ENCODE measurements at places on chromosomes 2 and 18.
A peak's percentile ranks its signal among the peaks of the same experiment; 100 is the strongest.

GRCh38 chr2:238688193-238689153 lies 159.4 kb upstream of the TWIST2 start:
- no peak for DNase-seq

DNA sequence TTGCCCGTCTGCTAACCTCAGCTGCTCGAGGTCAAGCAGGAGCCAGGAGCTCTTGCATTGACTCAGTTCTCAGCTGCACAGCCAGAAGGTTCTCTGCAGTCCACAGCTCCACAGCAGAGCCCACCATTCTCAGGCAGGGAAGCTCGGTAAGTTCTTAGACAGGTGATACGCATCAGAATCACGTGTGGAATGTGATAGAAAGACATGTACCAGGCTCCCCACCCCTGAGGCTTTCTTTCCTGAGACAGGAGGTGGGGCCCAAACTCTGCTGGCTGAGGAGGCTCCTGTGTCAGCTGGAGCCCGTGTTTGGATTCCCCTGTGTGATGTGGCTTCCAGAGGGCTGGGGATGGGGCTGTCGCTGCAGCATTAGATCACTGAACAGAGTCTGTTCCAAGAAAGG lies 28.0 kb downstream of the DIPK1C start:
- no peak for DNase-seq

DNA sequence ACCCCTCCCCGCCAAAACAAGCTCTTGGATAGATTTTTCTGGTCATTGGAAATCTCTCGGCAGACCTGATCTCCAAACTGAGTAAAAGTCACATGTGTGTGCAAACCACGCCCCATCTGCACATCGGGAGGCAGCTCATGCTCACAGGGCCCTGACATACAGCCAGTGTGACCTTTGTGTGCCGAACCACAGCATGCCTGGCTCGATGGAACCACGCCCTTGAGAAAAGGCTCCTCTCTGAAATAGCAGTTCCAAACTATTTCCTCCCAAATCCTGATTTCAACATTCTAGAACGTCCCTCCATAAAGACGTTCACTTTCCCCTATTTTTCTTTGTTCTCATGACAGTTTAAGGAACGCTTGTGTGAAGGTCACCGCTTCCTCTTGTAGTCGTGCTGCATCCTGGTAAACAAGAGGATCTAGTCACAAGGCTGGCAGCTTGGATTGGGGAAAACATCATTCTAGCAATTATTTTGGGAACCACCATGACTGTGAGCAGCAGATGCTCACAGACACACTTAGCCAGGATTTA lies 59.3 kb upstream of the MAP4K4 start:
- no peak for DNase-seq

DNA sequence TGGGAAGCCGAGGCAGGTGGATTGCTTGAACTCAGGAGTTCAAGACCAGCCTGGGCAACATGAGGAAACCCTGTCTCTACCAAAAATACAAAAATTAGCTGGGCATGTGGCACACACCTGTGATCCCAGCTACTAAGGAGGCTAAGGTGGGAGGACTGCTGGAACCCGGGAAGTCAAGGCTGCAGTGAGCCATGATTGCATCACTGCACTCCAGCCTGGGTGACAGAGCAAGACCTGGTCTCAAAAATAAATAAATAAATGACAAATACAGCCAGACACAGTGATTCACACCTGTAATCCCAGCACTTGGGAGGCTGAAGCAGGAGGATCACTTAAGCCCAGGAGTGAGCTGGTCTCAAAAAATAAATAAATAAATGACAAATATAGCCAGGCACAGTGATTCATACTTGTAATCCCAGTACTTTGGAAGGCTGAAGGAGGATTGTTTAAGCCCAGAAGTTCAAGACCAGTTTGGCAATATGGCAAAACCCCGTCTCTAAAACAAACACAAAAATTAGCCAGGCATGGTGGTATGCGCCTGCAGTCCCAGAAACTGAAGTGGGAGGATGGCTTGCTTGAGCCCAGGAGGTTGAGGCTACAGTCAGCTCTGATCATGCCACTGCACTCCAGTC lies 6.2 kb downstream of the KANSL3 start:
- no peak for DNase-seq

- DNase-seq, result peak; percentile 21
Observed at GRCh38 chr2:39913648-39914461, 134.8 kb upstream of the THUMPD2 start.

GRCh38 chr2:152097290-152097800 lies 1.5 kb downstream of the CACNB4 start:
- no peak for DNase-seq

DNA sequence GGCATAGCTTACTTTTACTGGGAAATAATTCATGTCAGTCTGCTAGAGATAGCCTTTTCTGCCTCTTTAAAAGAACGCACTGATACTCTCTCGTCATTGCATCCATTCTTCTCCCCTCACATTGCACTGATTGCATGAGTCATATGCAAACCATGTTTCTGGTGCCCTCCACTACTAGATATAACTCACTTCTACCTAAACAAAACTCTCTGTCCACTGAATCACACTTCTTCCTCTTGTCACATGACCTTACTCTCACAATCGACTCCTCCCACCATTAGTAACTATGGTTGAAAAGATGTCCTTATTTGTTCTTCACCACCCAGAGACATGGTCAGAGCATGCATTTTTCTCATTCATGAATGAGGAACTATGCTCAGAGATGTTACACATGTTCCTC lies 158.0 kb downstream of the CSRNP3 start:
- DNase-seq, result no peak

DNA sequence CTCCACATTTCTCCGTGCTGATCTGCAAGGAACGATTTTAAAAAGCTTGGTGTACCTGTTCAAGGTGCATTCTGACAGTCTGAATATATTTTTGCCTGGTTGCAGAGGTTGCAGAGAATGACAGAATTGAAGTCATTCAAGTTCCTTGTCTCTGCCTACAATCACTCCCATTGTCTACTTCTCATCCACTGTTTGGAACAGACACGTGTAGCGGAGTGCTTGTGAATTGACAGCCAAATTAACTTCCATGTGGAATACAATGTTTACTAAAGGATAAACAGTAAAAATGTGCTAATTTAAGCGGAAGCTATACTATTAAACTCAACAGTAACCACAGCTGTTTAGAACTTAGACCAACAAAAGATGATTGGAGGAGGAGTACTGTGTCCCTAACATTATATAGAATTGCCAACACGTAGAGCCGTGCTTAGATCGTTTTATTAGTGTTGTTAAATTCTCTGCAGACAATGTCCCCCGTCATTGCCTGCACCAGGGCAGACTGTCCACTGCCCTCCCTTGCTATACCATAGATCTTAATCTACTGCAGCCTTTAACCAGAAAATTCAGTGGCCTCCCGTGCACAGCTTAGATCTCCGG lies 87.3 kb upstream of the ZCCHC2 start:
- no peak for DNase-seq

- DNase-seq, result no peak
Observed at GRCh38 chr2:240467659-240468302, 32.3 kb downstream of the GPC1 start.

DNA sequence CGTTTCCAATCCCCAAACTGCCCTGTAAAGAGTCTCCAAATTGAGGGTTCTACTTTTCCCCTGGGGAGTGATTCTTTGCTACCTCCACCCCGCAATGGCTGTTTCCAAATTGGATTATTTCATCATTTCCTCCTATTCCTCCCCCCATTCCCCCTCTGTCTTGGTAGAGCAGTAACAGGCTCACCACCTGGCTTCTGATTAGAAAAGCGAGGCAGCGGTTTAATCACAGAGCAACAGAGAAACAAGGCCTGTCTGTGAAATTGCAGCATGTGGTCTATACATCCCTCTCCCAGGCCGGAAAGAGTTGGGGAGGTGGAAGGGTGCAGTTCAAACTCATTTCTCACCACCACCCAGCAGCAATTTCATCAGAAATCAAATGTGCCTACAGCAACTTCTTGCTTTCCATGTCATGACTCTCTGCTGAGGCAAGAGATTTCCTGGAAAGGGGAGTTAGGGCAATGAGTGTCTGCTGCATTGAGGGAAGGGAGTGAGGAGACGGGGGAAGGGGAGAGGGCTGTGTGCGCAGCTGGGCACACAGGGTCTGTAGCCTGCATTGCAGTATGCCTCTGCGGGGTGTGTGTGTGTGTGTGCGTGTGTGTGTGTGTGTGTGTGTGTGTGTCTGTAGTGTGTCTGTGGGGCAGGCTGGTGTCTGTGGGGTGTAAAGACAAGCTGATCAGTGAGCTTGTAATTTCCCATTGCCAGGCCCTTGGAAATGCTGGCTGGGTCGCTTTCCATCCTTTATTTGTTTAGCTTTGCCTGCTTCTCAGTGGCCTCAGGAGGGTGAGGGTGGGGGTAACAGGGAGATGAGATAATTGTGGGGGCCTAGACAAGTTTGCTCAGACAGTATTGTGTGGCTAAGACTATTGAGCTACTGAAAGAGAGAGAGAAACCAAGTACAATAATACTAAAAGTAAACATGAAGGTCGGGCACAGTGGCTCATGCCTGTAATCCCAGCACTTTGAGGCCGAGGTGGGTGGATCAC lies 13.5 kb upstream of the IGFBP2 start:
- no peak for DNase-seq

DNA sequence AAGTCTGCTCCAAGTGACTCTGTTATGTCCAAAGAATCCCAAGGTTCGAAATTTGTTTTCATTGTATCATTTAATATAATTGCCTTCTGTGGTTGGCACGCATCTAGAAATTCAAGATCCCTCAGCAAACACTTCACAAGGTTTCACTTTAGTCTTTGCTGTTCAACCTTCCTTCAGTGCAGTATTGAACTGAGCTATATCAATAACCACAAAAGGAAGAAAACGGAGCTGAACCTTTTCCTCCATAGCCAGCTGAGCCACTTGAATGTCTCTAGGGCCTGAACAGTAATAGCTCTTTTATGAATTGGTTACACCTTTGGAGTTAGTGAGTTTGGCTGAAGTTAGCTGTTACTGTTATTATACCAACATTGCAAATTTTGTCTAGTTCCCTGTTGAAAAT lies 357.7 kb upstream of the HNRNPA3 start:
- no peak for DNase-seq

DNA sequence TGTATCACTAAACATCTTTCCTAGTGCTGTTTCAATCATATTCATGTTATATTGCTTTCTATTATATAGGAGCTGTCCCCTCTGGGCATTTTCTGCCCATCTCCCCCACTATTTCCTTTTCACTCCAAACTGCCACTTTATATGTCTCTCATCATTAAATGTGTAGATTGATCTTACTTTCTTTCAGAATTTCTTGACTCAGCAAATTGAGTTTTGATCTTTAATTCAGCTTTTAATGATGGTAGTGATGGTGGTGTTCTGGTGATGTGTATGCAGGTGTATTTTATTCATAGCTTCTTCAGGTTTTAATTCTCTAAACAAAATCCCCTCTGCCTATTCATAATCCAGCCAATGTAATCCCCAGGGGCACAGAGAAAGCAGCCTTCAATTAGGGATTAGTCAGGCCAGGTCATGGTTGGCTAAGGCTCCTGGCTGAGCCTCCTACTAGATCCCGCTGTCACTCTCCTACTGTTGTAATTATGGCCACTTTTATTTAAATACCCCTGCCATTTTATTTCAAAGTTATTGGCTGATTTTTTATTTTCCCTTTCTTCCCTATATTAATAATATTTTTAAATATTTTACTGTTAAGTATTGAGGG lies 325.4 kb downstream of the SPAG16 start:
- DNase-seq, result no peak

GRCh38 chr2:98488252-98488651 lies 43.6 kb downstream of the INPP4A start:
- DNase-seq, result no peak

- no peak for DNase-seq
Observed at GRCh38 chr18:62877411-62878221, 162.3 kb downstream of the PHLPP1 start.

DNA sequence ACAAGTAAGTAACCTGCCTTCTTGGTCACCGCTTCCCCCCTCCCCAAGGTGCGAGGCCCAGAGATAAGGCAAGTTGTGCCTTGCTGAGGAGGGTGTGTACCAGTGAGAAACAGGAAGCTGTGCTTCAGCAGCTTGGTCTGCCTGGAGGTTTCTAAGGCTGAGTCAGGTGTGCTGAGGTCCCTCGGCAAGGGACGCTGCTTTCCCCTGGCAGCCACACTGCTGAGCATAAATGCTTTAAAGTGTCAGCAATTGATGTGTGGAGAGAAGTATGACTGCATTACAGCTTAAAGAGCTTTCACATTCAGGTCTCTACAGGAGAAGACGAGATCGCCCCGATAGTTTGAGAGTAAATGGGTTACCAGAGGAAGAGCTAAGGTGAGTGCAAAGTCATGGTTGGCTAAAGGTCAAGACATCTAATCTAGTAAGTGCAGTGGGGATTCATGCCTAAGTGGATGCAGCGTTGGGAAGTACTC lies 86.9 kb downstream of the LIMS1 start:
- peak; percentile 90 for DNase-seq

DNA sequence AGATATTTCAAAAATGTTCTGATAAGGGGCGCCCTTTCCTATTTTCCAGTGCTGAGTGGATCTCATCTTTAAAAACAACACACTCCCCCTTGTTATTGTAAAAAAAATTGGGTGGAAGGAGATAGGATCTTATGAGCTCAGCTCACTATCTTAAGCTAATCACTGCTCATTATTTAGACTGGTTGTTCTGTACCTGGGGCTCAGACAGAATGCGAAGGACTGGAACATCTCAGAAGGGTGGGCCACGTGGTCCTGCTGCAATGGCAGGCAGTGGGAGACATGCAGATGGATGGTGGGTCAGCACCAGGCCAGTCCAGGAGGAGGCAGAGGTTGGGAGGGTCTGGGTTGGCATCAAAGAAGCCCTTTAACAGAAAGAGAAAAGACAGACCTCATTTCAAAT lies 48.3 kb upstream of the GPR155 start:
- no peak for DNase-seq

- no peak for DNase-seq
Observed at GRCh38 chr2:237213315-237214022, 127.8 kb downstream of the COPS8 start.

DNA sequence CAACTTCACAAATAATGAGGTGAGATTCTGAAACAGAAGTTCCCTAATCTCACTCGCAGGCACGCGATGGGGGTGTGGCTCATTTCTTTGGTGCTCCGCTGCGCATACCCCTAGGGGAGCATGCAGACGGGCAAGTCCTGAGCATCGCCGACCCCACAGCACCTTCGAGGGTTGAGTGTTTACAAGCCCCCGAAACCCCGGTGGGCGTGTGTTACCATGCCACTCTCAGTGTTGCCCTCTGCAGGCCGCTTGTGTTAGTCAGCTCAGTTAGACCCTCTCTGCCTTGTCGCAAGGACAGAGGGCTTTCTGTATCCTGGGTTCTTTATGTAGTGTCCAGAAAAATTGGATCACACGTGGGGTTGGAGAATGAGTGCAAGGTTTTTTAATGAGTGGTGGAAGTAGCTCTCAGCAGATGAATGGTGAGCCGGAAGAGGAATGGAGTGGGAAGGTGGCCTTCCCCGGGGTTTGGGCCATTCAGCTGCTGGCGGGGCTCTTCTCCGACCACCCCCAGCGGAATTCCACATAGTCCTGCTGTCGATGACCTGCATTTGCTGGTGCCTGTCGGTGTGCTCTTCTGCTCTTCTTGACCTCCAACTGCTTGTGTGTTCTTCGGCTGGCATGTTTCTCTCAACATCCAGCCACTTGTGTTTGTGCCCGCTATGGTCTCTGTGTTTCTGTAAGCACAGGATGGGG lies 191.3 kb downstream of the RPRM start:
- DNase-seq, result no peak

All from CD4-positive, alpha-beta T cell treated with Interleukin-2 at 100 ng/mL for 4 hours (primary cell).